Activated T-helper 1 cell treated with anti-CD3 and anti-CD28 coated beads, Interleukin-2, amount 50 U/mL, for 16 hours (primary cell): ENCODE measurements at places on chromosomes 4 and X.

GRCh38 chrX:40457406-40457805 lies 123.4 kb upstream of the ATP6AP2 start:
- no peak for DNase-seq

GRCh38 chr4:65668201-65669089 lies 1.8 kb downstream of the EPHA5 start:
- DNase-seq = no peak

- DNase-seq = no peak
Observed at GRCh38 chr4:174394915-174395314, 111.2 kb downstream of the CEP44 start.

DNA sequence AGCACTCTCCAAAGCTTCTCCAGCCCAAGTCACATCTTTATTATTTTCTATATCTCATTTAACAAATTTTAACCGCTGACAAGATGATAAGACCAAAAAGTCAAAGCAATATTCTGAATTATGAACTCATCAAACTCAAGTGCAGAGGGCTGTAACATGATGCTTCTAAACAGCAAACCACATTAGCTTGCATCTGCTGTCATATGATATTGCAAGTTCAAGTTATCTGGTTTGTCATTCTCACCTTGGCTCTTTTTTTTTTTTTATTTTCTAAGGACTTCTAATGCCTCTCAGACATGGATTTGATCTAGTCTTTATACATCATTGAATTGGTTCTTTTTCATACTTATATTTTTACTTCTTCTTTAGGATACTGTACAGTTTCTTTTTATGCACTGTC lies 93.4 kb downstream of the SLC10A7 start:
- DNase-seq = no peak

DNA sequence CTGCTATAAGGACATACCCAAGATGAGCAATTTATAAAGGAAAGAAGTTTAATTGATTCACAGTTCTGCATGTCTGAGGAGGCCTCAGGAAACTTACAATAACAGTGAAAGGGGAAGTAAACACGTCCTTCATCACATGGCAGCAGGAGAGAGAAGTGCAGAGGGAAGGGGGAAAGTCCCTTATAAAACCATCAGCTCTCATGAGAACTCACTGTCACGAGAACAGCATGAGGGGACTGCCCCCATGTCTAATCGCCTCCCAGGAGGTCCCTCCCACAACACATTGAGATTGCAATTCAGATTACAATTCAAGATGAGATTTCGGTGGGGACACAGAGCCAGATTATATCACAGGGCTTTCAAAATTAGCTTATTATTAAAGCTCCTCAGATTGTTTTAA lies 209.5 kb upstream of the PPP3CA start:
- no peak for DNase-seq

GRCh38 chrX:17535229-17535628 lies 160.2 kb downstream of the NHS start:
- no peak for DNase-seq

DNA sequence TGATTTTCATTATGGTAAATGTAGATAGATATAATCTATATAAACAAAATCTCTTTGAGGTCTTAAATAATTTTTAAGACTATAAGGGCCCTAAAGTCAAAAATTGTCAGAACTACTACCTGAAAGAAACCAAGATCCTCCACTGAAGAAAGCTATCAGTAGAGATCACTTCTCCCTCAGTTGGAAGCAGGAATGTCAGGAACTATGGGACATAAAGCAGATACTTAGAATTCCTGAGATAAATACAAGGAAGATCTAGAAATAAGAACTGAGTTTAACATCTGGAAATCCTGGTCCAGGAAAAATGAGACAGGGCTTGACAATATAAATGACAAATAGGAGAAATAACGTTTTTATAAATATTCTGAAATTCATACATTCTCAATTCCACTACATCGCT lies 97.2 kb downstream of the ADAMTS3 start:
- DNase-seq = no peak
